ENCODE measurements at places on chromosomes 12 and 14.
A peak's percentile ranks its signal among the peaks of the same experiment; 100 is the strongest.

DNA sequence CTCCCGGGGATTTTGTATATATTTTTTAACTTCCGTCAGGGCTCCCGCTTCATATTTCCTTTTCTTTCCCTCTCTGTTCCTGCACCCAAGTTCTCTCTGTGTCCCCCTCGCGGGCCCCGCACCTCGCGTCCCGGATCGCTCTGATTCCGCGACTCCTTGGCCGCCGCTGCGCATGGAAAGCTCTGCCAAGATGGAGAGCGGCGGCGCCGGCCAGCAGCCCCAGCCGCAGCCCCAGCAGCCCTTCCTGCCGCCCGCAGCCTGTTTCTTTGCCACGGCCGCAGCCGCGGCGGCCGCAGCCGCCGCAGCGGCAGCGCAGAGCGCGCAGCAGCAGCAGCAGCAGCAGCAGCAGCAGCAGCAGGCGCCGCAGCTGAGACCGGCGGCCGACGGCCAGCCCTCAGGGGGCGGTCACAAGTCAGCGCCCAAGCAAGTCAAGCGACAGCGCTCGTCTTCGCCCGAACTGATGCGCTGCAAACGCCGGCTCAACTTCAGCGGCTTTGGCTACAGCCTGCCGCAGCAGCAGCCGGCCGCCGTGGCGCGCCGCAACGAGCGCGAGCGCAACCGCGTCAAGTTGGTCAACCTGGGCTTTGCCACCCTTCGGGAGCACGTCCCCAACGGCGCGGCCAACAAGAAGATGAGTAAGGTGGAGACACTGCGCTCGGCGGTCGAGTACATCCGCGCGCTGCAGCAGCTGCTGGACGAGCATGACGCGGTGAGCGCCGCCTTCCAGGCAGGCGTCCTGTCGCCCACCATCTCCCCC lies 777 bp downstream of the ASCL1 start:
- DNase-seq, result no peak

GRCh38 chr12:111238075-111238734 lies 130.7 kb downstream of the PHETA1 start:
- DNase-seq, result no peak

GRCh38 chr12:64968989-64969819 lies 144.8 kb downstream of the TBC1D30 start:
- no peak for DNase-seq

GRCh38 chr12:96401076-96401871 lies 1.0 kb upstream of the CDK17 start:
- DNase-seq, result peak; percentile 24

GRCh38 chr14:39665075-39665475 lies 232.8 kb upstream of the FBXO33 start:
- DNase-seq, result no peak

DNA sequence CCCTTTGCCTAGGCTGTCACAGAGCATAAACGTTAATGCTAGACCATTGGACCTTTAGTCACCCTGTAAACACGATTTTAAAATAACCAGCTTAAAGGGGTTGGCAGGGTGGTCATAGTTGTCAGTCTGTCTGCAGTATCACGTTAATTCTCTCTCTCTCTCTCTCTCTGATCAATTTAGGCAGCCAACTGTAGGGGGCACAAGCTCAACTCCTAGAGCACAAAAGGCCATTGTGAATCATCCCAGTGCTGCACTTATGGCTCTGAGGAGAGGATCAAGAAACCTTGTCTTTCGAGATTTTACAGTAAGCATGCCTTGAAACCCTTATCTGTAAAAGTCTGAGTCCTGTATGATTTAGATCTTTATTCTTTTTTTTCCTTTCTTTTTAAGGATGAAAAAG lies 97.1 kb downstream of the SCAF11 start:
- no peak for DNase-seq

- no peak for DNase-seq
Measured at GRCh38 chr14:76717508-76718290, 43.6 kb upstream of the VASH1 start.

DNA sequence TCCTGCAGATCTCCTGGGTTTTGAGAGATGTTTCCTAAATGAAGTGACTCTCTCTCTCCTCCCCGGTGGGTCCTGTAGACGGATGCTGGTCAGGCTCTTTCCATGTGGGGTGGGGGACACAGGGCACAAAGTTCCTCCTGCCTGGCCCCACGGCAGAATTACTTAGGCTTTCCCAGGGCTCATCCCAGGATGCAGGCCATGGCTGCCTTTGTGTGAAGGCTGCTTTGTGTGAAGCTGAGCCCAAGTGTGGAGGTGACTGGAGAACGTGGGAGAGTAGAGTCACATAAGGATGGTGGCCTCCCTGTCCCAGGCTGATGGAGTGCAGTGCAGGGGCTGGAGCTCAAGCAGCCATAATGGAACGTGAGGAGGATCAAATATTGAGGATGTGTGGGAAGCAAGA lies 200.2 kb downstream of the ADGRD1 start:
- no peak for DNase-seq

GRCh38 chr12:84036912-84037311 lies 875.7 kb downstream of the SLC6A15 start:
- no peak for DNase-seq

DNA sequence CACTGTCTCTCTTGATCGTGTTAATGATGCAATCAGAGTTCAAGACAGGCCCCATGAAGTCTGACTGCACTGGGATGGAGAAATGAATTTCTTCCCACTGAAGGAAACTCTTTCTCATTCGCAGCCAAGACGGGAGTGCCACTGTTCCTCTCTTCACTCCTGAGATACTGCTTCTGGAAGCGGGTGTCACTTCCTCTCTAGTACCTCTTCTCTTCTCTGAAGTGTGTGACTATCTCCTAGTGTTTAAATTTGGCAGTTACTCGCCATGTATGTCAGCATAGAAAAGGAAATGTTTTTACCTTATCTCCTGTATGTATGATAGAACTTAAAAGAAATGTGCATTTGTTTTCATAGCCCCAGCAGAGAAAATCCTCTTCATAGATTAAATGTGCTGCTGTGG lies 215.2 kb downstream of the ANO6 start:
- peak; percentile 70 for DNase-seq

DNA sequence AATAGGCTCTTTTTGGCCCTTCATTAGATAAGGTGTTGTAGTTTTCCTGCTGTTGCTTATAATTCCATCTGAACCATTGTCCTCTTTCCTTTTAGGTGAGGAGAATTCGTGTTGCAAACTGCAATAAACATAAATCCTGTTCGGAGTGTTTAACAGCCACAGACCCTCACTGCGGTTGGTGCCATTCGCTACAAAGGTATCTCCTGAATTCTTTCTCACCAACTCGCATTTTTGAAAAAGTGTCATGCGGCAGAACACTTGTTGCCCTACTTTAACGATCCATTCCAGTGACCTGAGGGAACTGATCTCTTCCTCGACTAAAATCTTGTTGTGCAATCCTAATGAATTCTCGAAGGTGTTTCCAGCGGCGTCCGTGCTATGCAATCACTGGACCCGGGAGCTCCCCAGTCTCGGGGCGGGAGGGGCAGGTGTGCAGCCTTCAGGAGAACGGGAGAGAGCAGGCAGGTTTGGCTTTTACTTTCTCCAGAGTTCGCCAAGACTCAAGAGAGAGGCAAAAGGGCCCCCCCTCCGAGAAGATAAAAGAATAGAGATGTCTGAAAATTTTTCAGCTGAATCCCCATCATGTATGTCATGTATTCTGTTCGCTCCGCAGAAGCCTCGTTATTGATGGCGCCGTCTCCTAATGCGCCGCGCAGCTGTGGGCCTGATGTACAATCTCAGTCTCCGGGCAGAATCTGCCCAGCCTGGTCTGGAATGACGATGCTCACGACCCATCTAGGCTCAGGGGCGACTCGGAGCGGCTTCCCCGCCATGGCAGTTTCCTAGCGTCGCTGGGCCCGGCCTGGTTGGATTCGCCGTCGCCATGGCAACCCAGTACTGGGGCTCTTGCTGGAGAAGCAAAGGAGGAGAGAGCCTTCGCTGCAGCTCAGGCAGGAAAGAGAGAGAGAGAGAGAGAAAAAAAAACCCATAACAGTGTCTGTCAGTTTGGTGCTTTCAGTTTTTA lies 38.2 kb downstream of the PLXNC1 start:
- no peak for DNase-seq

DNA sequence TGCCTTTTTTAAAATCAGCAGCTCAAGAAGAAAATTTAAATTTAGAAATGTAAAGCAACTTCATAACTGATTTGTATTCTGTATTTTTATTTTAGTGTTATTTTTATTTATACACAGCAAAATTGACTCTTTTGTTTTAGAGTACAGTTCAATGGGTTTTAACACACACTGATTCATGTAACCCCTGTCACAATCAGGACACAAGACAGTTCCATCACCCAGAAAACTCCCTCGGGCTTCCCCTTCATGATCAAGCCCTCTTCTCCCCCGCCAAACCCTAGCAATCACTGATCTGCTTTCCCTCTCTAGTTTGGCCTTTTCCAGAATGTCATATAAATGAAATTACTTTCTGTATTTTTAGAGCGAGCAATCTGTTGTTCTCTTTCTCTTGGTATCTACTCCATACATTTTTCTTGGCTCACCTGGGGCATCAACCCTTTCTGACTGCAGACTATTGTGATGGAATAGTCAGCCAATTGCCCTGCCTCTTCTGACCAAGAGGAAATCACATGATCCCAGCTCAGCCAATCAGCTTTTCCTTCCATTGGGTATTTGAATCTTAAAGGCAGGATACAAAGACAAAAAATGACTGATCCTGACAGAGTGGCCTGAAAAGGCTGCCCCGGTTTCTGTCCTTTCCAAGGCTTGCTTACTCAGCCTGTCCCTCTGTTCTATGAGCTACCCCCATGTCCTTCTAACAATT lies 5.3 kb downstream of the SLC5A8 start:
- no peak for DNase-seq

GRCh38 chr12:78331753-78332152 lies 501.1 kb downstream of the NAV3 start:
- DNase-seq, result no peak

- DNase-seq, result peak; percentile 12
Measured at GRCh38 chr12:47742253-47742825, 16.3 kb downstream of the RAPGEF3 start.

GRCh38 chr12:1799882-1800400 lies 20.4 kb upstream of the LRTM2 start:
- DNase-seq, result no peak

DNA sequence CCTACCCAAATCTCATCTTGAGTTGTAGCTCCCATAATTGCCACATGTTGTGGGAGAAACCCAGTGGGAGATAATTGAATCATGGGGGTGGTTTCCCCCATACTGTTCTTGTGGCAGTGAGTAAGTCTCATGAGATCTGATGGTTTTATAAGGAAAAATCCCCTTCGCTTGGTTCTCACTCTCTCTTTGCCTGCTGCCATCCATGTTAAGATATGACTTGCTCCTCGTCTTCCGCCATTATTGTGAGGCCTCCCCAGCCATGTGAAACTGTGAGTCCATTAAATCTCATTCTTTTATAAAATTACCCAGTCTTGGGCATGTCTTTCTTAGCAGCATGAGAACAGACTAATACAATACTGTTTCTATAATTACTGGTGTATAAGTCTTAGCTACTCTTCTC lies 6.5 kb upstream of the BCAT1 start:
- peak; percentile 27 for DNase-seq

DNA sequence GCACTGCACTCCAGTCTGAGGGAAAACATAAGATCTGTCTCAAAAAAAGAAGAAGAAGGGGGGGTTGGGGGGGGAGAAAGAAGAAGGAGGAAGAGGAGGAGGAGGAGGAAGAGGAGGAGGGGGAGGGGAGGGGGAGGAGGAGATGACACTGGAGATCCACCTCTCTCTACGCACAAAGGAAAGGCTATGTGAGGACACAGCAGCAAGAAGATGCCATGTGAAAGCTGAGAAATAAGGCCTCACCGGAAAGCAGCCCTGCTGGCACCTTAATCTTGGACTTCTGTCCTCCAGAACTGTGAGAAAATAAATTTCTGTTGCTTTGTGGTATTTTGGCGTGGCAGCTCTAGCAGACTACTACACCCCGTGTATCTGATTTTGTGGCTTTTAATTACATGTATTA lies 477.9 kb downstream of the MED13L start:
- no peak for DNase-seq
